Dermis blood vessel endothelial cell (primary cell): ENCODE measurements at places on chromosomes 16 and 17. TPM values are rescaled to one million over a fixed set of nuclear protein-coding genes. Genes with fewer than 3 reads are reported as not detected.
A peak's percentile ranks its signal among the peaks of the same experiment; 100 is the strongest.

DNA sequence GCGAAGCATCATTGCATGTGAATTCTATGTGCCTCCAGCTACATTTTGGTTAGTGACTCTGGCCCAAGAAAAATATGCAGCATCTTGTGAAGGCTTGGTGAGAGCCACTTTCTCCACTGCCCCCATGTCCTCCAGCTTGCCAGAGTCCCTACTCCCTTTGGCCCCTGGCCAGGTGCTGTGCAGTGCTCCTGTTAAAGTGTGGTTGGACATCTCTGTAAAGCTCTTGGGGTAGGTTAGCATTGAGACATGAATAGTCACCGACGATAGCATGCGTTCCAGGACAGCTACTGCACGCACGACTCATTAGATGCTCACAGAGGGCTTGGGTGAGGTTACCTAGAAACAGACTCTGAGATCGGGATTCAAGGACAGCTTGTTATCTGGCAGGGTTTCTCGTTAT is 48.6 kb downstream of the FOXL1 start:
- DNase-seq: no peak

- no peak for DNase-seq
These were observed 367.4 kb downstream of the HAPSTR1 start for GRCh38 chr16:9458816-9459215.

- DNase-seq: no peak
These were observed 1313.1 kb downstream of the CDH11 start for GRCh38 chr16:63808730-63809129.

GRCh38 chr16:63787014-63787413 is 1334.8 kb downstream of the CDH11 start:
- DNase-seq: peak; percentile 0

- DNase-seq: no peak
These were observed 23.5 kb downstream of the TBX4 start for GRCh38 chr17:61475726-61476125.

DNA sequence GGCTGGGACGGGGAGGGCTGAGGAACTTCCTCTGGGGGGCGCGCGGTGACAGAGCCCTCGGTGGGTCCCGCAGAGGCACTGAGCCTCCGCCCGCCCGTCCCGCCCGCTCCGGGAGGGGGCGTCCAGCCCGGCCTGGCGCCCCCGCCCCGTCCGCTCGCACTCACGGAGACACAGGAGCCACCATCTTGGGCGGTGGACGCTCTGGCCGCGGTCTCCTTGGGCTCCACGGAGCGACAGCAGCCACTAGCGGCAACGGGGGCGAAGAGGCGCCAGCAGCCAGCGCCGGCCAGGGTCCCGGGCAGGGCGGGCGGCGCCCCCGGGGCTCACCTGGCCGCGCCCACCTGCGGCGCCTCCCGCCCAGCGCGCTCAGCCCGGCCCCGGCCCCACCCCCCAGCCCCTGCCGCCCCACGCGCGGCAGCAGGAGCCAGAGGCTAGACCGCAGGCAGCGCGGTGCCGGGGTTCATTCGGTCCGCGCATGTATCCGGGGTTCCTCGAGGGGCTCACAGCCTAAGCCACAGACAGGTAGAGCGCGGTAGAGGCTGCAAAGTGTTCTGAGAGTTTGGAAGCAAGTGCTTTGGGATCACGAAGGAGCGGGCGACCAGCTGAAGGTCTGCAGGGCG is at the start of gene C17orf113:
TSS of gene C17orf113 (minus strand) at position 209 of the 620 bp plus-strand sequence. CDS start 7,225 bp downstream, outside the sequence.
- DNase-seq: peak; percentile 59

- DNase-seq: no peak
These were observed 393.5 kb upstream of the MON1B start for GRCh38 chr16:76797457-76797856.

- DNase-seq: no peak
These were observed 358.3 kb downstream of the SOX9 start for GRCh38 chr17:72479113-72479512.

DNA sequence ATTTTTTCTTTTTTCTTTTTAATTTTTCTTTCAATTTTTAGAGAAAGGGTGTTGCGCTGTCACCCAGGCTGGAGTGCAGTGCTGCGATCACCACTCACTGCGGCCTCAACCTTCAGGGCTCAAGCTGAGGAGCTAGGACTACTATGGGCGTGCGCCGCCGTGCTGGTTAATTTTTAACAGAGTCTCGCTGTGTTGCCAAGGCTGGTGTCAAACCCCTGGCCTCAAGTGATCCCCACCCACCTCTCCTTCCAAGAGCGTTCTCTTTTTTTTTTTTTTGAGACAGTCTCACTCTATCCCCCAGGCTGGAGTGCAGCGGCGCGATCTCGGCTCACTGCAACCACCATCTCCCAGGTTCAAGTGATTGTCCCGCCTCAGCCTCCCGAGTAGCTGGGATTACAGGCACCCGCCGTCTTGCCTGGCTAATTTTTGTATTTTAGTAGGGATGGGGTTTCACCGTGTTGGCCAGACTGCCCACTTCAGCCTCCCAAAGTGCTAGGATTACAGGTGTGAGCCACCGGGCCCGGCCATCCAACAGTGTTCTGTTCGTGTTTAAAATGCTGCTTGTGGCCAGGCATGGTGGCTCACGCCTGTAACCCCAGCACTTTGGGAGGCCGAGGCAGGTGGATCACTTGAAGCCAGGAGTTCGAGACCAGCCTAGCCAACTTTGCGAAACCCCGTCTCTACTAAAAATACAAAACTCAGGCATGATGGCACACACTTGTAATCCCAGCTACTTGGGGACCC is 14.5 kb upstream of the RPL13 start:
- DNase-seq: no peak

GRCh38 chr16:67252609-67253497 is 4.1 kb downstream of the SLC9A5 start:
- no peak for DNase-seq

- DNase-seq: no peak
These were observed 26.5 kb upstream of the ZFHX3 start for GRCh38 chr16:73074382-73074781.

DNA sequence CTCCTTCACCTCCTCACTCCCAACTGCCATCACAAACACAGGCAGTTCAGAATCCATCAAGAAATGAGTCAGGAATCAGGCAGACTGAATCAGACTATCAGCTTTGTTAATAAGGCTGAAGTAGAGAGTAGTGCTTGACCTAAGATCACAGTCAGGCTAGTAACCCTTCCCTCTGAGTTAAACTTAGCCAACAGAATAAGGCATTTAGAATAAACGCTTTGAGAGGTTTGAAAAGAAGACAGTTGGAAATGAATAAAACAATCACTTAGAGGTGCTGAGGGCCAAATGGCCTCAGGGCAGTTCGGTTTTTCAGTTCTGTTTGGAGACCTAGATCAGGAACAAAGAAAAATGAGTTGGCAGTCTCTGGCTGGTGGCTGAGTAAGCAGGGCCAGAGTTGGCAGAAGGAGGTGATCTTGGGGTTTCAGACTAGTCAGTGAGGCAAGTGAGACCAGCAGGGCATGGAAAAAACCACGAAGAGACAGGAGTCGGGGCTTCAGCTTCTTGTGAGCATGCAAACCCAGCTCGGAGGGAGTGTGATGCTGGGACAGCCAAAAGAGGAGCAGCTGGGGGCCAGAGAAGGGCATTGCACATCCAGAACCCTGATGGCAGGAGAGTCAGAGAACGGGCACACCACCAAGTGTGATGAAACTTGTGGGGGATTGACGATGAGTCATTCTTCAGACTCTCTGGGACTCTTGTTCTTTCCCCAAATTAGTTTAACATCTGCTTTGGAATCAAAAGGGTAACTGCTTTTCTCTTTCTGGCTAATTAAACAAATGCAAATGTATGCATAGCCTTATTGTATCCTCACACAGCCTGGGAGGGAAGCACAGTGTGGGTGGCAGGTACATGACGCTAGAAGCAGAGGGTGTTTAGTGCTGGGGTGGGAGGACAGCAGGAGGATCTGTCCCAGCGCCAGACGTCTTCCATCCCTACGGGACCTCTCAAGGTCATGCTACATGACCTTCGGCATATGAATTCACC is 54.8 kb downstream of the SPECC1 start:
- DNase-seq: no peak

Gene C16orf46
- total RNA-seq: 0.23 and 0.51 TPM in 2 replicates

Gene OSGIN1
- 0.68 and 1.4 TPM in 2 replicates for total RNA-seq

Gene HBA2
- 0.42 TPM in 1 of 2 replicates, not detected in the other for total RNA-seq
